Body of pancreas (tissue), 4 donors: ENCODE measurements at places on chromosomes 5 and 9. TPM values are rescaled to one million over a fixed set of nuclear protein-coding genes. Genes with fewer than 3 reads are reported as not detected.

The DNAJC25 gene
- 4.2 TPM for total RNA-seq

The AGXT2 gene
- not detected for total RNA-seq

The PAPPA gene
- 2.0 TPM for total RNA-seq

The C9orf152 gene
- 3.4 TPM for total RNA-seq
